T-helper 22 cell (primary cell): ENCODE measurements at places on chromosomes 13 and 19.

GRCh38 chr13:78777976-78778375 is 119.0 kb upstream of the OBI1 start:
- no peak for DNase-seq

DNA sequence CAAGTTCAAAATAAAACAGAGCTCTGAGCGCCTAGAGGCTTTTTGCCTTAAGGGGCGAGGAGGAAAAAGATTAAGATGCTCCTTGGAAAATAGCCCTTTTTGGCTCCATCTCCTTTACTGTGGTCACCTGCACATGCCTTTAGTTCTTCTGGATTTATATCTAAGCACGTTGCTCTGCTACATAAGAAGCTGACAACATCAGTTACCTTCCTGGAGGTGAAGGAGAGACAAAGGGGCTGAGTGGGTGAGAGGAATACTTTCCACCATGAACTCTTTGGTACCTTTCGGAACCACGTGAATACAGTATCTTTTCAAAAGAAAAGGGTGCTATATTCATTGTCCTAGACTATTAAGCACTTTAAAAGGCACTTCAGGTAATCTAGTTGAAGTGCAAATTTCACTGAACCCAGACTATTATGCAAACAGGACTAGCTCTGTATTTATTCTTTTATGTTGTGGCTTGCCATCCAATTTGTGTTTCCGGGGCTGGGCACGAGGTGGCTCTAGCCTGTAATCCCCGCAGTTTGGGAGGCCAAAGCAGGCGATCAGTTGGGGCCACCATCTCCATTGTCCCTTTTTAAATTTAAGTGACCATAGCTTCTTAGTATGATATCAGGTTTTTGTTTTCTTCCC is 201.5 kb downstream of the TM9SF2 start:
- no peak for DNase-seq

- no peak for DNase-seq
These were observed 19.4 kb upstream of the F7 start for GRCh38 chr13:113086031-113086750.

GRCh38 chr19:10538204-10538983 is 5.3 kb upstream of the ATG4D start:
- DNase-seq = no peak

DNA sequence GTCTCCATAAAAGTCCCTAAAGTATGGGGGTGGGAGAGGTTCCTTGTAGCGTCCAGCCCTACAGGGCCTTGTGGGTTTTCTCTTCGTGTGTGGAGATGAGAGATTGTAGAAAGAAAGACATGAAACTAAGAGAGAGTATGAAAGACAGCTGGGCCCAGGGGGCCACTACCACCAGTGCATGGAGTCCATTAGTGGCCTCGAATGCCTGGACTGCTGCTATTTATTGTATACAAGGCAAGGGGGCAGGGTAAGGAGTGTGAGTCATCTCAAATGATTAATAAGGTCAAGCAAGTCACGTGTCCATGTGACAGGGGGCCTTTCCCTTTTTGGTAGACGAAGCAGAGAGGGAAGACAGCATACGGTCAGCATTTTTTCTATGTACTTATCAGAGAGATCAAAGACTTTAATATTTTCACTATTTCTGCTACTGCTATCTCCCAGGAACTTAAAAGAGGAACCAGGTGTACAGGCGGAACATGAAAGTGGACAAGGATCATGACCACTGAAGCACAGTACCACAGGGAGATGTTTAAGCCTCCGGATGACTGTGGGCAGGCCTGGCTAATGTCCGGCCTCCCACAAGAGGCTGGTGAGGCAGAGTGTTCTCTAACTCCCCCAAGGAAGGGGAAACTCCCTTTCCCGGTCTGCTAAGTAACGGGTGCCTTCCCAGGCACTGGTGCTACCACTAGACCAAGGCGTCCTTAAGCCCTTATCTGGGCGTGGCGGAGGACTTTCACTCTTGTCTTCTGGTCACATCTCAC is 25.5 kb downstream of the FGF21 start:
- no peak for DNase-seq

DNA sequence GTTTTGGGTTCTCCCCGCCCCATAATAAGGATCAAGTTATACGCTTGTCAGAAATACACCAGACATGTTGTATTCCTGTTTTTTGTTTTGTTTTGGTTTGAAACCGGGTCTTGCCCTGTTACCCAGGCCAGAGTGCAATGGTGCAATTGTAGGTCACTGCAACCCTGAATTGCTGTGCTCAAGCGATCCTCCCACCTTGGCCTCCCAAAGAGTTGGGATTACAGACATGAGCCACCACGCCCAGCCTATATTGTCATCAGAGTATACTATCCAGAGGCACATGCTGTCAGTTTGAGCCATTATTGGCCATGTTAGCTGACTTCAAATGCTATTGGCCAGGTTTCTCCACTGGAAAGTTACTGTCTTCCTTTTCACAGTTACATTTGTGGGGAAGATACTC is 9.8 kb downstream of the SAFB start:
- DNase-seq = no peak

DNA sequence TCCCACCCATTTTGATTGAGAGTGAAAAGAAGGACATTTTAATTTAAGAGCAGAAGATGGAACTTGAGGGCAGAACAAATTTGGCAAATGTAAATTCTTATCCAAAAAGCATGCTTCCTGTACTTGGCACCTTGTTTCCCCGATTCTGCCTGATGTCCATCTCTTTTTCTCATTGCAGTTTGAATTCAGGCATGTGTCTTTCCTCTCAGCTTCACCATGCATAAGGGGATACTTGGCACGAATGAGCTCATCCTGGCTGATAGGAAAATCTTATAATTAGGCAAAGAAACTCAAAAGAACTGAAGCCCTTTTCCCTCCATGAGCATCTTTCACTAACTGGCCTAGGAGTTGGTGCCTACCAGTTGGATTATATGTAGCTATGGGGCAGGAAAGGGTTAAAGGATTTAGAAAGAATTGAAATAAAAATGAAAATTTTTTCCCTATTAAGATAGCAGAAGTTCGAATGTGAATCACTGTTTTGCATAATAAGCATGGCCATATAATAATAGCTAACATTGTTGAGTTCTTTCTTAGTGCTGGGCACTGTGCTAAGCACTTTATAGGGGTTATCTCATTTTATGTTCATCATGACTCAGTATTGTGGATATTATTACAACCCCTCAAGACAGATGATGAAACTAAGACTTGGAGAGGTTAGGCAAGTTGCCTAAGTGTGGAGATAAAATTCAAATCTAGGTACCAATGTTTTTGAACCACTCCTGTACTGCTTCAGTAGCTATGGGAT is 386.6 kb downstream of the KCNRG start:
- DNase-seq = no peak

GRCh38 chr13:97720896-97721295 is 232.6 kb upstream of the IPO5 start:
- no peak for DNase-seq

DNA sequence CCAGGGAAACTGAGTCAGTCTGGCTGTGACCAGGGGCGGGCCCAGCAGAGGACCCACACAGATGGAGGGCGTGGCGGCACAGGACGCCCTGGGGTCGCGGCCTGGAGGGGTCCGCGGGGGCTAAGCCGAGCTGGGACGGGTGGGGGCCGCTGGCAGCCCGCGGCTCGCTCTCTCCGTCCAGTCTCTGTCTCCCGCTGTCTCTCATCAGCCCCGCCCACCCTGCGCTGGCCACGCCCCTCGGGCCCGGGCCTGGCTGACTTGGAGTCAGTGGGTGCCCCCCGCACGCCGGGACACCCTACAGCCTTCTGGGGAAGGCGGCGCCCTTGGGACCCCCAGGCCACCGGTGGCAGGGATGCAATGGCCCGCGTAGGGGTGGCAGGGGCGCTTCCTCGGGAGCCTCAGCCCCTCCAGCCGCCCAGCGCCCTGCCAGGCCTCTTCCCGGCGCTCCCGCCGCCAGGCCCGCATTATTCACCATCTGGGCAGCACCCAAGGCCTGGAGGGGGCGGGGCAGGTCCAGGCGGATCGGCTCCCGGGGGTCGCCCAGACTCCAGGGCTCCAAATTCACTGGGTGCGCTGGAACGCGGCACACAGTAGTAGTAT is at the start of gene TBXA2R:
Gene TBXA2R (minus strand): TSS at position 186 of the 600 bp plus-strand sequence. CDS start 6,241 bp downstream, outside the sequence.
- DNase-seq = no peak

GRCh38 chr13:95628488-95628887 is 16.0 kb downstream of the DZIP1 start:
- no peak for DNase-seq

DNA sequence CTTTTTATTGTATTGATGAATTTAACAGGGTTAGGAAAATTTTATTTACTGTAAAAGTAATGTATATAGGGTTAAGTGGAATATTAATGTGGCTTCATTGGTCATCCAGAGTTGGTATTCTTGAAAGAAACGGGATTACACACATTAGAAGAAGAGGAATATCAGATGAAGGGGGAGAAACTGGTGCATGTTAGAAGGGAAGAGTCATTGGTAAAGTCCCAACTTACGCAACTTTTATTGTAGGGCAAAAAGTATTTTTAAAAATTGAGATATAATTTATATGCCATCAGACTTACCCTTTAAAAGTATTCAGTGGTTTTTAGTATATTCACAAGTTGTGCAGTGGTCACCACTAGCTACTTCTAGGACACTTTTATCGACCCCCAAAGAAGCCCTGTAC is 47.3 kb downstream of the DNAJC3 start:
- no peak for DNase-seq

- DNase-seq = no peak
These were observed 230.2 kb downstream of the TUBA3C start for GRCh38 chr13:18951412-18951811.

- DNase-seq = no peak
These were observed 30.3 kb downstream of the TDRD3 start for GRCh38 chr13:60427285-60427684.

DNA sequence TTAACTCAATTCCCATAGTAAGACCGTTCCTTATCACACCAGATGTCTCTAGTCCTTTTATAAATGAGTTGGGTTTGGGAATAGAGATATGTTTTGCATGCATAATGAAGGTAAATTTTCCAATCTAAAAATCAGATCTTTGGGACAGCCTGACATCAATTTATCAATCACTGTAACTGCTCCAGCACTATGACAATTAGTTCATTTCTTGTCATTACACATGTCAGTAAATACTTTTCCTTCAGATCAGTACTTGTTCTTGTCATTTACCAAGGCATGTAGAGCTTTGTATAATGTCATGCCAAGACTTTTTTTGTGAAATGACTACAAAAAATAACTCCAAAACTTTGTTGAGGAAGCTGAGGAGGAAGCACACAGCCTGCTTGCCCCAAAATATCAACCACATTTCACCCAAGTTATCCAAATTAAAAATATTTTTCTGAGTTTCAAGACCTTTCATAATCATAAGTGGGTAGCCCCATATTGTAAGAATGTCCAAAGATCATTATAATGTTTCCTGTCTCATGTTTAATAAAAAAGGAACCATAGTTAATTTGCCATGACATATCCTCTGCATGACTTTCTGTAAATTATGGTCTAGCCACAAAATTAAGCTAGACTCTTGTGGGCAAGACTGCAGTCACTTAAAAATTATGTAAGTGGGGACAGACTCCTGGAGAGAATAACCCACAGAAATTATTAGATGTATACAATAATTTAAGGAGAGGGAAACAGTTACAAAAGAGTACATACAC is 586.8 kb downstream of the TBC1D4 start:
- no peak for DNase-seq

DNA sequence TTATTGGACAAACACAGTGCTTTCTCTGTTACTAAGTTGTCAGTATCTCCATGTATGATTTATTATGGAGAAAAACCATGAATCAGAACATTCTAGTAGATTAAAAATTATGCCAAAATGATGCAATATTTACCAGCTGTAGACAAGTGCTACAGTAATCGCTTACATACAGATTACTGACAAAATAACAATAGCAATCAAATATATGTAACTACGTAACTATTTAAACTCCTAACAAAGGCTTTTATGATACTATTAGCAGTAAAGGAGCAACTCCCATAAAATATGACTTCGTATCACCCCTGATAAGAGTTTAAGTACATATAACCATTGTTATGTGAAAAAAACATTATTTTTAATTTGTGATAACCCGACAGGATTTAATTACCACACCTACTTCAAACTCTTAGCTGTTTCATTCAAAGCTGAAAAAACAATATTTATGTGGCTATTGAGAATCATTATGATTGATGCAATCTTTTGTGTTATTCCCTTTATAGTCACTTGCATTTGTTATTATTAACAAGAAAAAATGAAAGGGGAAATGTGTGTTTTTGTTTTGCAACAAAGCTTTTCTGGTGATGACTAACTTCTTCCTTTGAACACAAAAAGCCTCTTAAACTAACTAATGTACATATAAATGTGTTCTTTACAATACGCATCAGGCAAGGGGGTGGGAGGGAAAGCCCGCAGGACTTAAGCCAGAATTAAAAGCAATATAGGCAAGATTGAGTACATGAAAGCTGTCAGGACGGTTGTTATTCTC is 147.4 kb downstream of the ABCC4 start:
- no peak for DNase-seq

GRCh38 chr19:44878120-44878865 is 12.8 kb upstream of the TOMM40 start:
- no peak for DNase-seq
